ENCODE measurements at places on chromosomes 3 and 15.

DNA sequence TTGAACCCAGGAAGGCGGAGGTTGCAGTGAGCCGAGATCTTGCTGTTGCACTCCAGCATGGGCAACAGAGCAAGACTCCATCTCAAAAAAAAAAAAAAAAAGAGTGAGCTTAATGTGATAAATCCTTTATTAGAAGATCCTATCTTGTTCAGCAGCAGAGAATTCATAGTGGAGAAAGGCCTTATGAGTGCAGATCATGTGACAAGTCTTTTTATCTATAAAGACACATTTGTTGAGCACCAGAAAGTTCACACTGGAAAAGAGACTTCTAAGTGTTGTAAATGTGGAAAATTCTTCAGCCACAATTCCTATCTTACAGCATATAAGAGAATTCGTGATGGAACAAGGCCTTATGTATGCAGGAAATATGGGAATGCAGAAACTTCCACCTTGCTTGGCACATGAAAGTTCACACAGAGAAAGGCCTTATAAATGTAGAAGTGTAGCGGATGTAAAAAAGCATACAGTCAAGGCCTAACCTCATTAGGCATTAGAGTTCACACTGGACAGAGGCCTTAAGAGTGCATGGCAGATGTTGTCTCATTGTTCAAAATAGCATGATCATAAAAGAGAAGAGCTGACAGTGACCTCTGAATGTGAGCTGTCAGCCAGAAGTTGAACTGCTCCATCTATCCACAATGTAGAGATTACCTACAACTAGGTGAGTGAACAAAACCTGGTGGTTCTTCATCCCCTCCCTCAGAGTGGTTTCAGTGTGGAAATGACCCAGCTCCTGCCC, 16.7 kb downstream of the ADAM10 start:
- no peak for DNase-seq

DNA sequence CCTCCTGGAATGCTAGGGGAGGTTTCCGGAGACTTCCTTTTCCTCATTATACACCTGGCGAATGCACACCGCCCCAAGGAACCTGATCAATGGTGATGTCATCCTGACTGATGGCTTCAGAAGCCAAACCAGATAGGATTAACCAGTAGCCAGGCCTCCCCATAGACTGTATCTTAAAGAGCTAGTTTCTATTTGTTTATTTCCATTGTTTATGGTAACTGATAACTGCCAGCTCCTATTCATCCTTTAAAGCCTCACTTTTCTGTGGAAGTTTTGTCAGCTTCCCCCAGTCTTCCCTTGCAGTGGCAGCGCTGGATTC, at the start of gene MKRN2OS:
MKRN2OS (minus strand) TSS at position 27 of the 319 bp plus-strand sequence. CDS start 35 bp downstream, outside the sequence.
- no peak for DNase-seq

- DNase-seq = no peak
Measured at GRCh38 chr3:165502707-165503106, 306.5 kb upstream of the SLITRK3 start.

DNA sequence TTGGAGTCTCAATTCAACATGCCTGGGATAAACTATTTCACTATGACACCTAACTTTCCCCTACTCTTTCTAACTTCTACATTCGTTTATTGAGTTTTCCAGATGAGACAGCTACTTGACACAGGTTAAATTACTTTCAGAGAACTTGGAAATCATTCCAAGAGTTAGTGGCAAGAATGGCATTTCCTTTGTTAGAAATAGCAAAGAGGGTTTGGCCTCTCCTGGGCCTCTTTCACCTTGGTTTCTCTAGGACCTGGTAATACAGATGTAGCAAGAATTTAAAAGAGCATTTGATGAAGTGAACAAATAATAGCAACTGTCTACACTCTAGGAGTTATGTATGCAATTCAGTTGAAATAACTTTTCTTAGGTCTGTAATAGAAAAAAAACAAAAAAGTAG, 748.9 kb downstream of the MECOM start:
- no peak for DNase-seq

- DNase-seq = no peak
Measured at GRCh38 chr3:56691165-56692000, 8.3 kb upstream of the TASOR start.

DNA sequence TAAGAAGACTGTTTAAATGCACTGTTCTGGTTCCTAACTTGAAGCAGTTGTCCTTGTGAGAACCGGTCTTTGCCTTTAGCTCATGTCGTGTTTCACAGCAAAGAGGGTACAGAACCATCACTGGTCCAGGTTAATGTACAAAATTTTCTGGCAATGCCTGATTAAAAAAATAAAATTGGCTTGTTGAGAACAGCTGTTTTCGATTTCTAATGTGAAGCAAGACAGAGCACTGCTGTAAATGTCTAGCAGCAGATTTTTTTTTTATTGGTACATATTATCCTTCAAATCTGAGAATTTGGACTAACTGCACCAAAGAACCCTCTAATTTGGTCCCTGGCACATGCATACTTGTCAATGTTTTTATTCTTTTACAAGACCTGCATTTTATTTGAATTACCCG, 103.3 kb downstream of the STT3B start:
- DNase-seq = no peak

DNA sequence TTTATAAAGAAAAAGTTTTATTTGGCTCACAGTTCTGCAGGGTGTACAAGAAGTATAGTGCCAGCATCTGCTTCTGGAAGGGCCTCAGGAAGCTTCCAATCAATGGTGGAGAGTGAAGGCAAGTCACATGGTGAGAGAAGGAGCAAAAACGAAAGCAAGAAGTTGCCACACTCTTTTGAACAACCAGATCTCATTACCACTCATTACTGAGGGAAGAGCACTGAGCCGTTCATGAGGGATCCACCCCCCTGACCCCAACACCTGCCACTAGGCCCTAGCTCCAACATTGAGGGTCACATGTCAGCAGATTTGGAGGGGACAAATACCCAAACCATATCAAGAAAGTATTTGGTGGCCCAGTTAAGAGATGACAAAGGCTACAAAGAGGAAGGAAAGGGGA, 239.3 kb upstream of the UBE2E1 start:
- no peak for DNase-seq

- DNase-seq = no peak
Measured at GRCh38 chr15:37100966-37101215, 542 bp upstream of the MEIS2 start.

DNA sequence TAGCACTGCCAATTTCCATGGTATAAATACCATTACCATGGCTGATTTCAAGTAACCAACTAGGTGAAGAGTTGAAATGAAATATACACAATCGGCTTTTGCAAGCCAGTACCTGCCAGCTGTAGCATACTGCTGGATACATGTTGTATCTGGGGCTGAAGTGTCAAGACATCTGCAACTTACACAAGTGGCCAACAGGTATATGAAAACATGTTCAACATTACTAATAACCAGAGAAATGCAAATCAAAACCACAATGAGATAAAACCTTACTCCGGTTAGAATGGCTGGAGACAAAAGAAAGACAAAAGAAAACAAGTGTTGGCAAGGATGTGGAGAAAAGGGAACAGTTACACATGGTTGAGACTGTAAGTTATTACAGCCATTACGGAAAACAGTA, 11.6 kb downstream of the ATOSA start:
- no peak for DNase-seq

- DNase-seq = no peak
Measured at GRCh38 chr15:91541286-91541685, 312.2 kb upstream of the SLCO3A1 start.

DNA sequence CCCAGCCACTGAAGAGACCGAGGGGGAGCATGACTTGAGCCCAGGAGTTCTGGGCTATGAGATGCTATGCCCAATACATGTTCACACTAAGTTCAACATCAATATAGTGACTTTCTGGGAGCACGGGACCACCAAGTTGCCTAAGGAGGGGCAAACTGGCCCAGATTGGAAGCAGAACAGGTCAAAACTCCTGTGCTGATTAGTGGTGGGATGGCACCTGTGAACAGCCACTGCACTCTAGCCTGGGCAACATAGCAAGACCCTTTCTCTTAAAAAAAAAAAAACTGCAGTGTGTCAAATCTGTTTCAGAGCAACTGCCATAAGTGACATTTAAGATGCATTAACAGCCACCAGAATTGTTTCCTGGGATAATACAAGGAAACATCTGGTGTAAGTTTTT, 9.8 kb downstream of the HES1 start:
- DNase-seq = no peak

DNA sequence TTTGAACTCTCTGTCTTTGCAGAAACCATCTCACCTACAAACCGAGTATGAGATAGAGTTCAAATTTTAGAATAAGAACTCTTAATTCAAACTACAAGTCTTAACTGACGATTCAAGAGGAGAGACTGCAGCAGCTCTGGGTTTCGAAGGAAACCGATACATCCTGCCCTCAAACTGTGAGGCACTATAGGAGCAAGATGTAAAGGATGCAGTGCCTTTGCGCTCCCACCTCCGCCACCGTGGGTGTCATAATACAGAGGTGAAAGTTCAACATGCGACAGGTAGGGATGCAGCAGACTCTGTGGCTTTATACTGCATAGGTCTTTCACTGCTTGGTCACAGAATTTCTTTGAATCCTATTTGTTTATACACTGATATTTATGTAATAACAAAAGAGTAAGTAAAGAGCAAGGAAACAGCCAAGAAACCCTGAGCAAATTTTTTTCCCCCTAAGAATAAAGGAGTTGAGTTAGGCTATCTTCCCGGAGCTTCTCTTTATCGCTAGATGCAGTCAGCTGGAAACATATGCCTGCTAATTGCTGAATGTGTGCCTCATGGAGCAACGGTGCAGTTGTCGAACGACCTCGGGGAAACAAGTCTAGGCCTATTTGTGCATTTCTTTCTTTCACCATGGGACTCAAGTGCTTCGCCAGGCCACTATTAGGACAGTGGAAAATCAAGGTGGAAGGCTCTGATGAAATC, 1097.6 kb upstream of the CFAP20DC start:
- DNase-seq = no peak

GRCh38 chr15:57190208-57190607, 186.1 kb upstream of the CGNL1 start:
- no peak for DNase-seq

DNA sequence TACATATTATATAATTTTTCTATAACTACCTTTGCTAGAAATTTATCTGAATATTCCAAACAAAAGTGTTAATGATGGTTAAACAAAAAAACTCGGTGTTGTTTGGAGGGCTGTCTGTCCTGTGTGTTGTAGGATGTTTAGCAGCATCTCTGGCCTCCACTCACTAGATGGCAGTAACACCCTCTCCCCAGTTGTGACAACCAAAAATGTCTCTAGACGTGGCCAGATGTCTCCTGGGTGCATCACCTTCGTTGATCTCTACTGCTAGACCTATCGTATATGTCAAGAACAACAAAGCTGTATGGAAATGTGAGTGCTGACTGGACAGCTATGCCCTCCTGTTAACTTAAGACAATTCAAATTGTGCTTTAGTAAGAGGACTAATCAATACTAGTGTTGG, 14.1 kb downstream of the ANKRD34C start:
- DNase-seq = no peak

GRCh38 chr3:171404376-171404967, 55.7 kb downstream of the TNIK start:
- DNase-seq = no peak

DNA sequence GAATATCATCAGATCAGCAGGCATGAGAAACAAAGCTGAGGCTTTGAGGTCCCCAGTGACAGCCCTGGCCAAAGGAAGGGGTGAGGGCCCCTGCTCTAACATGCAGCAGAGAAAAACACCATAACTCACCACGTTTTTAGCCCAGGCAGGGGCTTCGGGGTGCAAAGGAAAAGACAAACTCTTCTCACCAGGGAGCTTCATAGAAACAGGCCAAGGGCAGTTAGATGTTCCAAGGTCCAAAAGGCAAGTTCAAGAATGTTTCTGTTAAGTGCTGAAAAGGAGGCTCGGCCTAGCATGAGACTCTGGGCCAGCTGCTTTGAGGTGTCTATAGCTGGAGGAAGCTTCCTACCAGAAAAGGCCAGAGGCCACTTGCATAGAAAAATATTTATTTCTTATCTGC, 608.4 kb upstream of the CFAP20DC start:
- DNase-seq = no peak

Measured in activated naive CD4-positive, alpha-beta T cell treated with Interleukin-2 at 50 U/mL for 16 hours (primary cell).